Naive thymus-derived CD4-positive, alpha-beta T cell (primary cell): ENCODE measurements at places on chromosomes 13 and 19.
A peak's percentile ranks its signal among the peaks of the same experiment; 100 is the strongest.

DNA sequence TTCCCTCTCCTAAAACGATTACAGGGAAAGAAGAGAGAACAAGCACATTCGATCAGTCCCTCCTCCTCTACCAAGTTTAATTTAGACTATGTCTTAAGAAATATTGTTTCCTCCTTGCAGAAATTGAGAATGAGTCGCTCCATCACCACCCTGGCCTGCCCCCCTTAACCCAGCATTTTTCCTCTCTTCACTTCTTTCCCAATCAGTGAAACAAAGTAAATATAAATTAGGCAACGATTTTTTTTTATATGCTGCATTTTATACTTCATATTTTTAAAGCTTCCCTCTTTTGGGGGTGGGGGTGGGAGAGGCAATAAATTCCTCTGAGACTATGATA lies 300.0 kb downstream of the SPRY2 start:
- no peak for DNase-seq

GRCh38 chr19:55520691-55521292 lies 16.1 kb downstream of the SBK2 start:
- DNase-seq = no peak

- no peak for DNase-seq
Measured at GRCh38 chr19:14699641-14700040, 9.8 kb downstream of the ZNF333 start.

DNA sequence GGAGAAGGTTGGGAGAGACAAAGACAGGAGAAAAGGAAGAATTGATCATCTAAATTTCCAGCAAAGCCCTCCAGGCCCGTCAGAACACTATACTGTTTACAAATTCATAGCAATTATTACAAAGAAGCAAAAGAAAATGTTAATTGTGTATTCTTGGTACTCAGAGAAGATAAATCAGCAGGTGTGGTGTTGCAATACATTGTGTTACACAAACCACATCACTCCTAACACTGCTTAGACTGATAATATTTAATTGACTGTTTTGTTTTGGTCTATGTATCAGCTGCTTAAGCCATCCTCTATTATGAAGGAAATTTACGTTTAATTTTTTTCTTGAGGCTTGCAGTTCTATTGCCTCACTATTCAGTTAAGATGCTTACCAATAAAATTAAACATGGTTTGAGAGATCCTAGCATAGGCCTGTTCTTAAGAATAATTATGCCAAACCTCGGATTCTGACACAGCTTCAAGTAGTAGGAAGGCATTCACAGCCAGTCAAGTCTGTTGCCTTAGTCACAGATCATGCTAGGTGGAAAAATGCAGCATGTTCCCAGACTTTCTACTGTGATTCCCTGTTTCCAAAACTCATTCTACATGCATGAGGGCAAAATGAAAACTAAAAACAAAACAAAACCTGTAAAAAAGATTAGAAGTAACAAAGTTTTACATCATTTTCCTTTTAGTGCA lies 129.2 kb downstream of the TBC1D4 start:
- DNase-seq = no peak

- no peak for DNase-seq
Measured at GRCh38 chr13:80721689-80722088, 380.8 kb upstream of the SPRY2 start.

DNA sequence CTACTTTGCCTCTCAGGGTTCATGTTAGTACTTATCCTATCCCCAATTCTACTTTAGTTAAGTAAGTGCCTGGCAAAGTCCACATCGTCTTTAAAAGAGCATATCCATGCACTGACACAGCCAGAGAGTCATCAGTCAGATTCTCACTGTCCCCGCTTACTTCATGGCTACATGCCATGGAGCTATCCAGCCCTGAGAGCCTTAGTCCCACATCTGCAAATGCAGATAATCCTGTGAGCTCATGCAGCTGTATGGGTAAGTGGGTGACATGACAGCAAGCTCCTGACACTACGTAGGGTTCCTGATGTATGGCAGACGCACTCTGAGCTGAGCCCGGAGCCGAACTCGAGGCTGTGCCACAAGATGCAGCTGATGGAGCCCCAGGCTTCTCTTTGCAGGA lies 661.5 kb downstream of the LIG4 start:
- no peak for DNase-seq

GRCh38 chr13:95643936-95644598 lies 439 bp downstream of the DZIP1 start:
- DNase-seq = no peak

- peak; percentile 61 for DNase-seq
Measured at GRCh38 chr19:8515317-8515716, 1.4 kb upstream of the ZNF414 start.

DNA sequence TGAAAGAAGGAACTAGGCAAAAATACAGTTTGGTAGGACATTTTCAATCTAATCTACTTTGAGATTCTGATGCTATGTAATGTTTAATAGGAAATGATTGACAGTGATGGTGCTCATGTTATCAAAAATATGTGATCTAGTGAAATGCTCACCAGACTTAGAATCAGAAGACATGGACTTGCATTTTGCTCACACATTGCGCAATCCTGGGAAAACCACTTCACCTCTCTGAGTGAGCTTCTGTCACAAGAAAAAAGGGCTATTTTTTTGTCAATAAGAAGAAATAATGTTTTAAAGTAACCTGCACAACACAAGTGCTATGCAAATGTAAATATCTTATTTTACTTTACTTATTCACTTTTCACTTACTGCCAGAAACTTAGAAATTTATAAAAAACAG lies 380.9 kb upstream of the HTR2A start:
- DNase-seq = no peak

- DNase-seq = no peak
Measured at GRCh38 chr13:101416181-101417042, at the start of gene NALCN. Gene NALCN, minus strand, starts transcription at chr13:101416508. Its CDS starts 17,382 bp downstream, at chr13:101399126.

DNA sequence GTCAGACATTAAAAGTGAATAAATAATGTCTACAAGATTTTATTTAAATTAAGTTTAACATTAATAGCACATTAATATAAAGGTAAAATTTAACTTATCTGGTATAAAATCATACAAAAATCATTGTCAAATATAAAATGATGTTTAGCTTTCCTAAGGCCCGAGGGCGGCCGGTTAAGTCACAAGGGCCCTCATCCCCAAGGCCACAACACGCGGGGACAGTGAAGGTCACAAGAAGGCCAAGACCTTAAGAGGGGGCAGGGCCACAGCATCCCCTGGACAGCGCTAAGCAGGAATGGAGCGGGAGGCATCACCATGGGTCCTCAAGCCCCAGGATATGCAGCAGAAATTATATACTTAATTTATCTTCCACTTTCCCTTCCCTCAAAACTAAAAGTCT lies 62.7 kb upstream of the ZNF85 start:
- no peak for DNase-seq

GRCh38 chr13:31236211-31236786 lies 36.5 kb downstream of the B3GLCT start:
- peak; percentile 9 for DNase-seq

DNA sequence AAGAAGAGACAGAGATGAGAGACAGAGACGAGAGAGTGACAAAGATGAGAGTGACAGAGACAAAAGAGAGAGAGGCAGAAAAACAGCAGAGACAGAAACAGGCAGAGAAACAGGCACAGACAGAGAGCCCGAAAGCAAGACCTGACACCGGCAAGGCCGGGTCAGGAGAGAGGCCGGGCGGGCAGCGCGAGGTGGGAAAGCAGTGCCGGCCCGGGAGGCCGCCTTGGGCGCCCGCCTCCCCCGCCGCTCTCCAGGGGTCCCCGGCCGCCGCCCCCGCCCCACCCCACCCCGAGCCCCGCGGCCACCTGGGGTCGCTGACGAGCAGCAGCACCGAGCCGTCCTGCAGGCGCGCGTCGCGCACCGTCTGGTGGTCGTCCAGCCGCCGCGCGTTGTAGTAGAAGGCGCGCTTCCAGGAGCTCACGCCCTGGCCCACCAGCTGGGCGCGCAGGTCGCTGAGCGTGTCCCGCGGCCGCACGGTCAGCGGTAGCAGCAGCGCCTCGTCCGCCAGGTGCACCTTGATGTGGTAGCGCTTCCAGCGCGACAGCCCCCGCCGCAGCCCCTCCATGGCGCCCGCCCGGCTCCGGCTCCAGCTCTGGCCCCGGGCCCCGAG lies at the start of gene TINCR:
TINCR (minus strand) TSS at position 594 of the 610 bp plus-strand sequence.
- DNase-seq = no peak

GRCh38 chr19:12886651-12886968 lies 391 bp downstream of the KLF1 start:
- no peak for DNase-seq

- no peak for DNase-seq
Measured at GRCh38 chr19:35049456-35049855, 7.9 kb downstream of the HPN start.

DNA sequence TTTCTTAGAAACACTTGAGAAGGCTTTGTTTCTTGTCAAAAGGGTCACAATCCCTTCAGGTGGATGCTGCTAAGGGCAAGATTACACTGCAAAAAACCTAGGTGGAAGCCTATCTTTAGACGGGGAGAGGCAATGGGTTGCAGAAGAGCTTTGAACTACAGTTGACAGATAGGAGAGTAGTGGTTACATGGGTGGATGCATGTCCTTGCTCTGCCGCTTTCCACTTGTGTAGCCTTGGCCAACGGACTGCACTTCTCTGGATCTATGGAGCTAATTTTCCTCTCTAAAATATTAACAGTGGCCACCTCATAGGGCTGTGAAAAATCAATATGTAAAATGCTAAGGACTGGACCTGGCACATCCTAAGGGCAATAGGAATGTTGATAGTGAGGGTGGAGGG lies 980 bp downstream of the BCKDHA start:
- DNase-seq = no peak

- DNase-seq = no peak
Measured at GRCh38 chr13:21025539-21025938, 35.8 kb downstream of the LATS2 start.

DNA sequence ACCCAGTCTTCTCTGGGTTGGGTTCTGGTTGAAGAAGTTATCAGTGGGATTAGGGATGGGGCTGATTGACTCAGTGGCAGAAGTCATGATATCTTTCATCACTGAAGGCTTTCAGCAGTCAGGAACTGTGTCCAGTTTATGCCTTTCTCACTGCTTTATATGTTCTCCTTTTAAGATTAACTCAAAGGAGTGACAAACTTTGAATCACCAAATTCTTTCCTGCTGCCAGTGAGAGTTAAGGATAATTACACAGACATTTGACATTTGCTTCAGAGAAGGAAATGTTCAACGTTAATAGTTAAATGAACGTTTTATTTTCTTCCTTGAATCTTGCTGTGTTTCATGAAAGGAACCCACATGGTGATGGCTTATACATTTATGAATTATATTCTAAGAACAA lies 41.0 kb upstream of the CNMD start:
- DNase-seq = no peak

- DNase-seq = no peak
Measured at GRCh38 chr13:96403651-96404050, 313.7 kb downstream of the HS6ST3 start.

DNA sequence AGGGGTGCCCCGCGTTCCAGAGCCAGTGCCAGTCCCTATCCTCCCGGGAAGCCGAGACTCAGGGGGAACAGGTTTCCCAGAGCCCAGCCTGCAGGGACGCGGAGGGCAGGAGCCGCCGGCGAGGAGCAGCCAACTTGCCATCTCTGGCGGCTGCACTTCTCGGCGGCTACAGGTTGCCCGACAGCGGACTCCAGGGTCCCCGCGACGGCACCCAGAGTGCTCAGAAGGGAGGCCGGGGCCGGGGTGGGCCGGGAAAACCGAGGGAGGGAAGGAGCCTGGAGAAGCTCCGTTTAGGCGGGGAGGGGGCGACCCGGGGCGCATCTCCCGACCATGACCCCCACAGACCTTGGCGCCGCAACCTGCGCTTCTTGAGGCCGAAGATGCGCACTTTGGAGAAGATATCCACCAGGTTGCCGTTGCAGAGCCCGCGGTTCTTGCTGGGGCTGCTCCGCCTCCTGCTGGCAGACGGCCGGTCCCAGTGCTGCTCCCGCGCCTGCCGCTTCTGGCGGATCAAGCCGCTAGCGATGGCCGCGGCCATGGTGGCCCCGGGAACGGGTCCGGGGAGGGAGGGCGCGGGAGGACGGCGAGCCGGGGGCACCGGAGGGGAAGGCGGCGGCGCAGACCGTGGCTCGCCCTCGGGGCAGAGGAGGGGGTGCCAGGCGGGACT lies 463.8 kb downstream of the ITGBL1 start:
- no peak for DNase-seq

DNA sequence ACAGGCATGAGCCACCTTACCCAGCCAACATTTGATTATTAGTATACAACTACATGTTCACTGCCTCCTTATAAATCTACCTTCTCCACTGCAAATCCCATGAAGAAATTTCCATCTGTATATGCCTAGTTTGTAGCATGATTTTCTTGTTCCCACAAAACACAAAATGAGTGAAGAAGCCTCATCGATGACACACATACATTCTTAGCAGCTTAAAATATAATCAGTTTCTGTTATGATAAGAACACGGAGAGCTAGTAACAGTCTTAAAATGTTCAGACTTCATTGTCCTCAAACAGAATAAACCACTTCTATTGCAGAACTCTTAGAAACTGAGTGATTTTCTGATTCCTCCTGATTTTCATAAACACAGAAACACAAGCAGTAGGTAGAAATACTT lies 740.5 kb downstream of the PCDH9 start:
- DNase-seq = no peak

DNA sequence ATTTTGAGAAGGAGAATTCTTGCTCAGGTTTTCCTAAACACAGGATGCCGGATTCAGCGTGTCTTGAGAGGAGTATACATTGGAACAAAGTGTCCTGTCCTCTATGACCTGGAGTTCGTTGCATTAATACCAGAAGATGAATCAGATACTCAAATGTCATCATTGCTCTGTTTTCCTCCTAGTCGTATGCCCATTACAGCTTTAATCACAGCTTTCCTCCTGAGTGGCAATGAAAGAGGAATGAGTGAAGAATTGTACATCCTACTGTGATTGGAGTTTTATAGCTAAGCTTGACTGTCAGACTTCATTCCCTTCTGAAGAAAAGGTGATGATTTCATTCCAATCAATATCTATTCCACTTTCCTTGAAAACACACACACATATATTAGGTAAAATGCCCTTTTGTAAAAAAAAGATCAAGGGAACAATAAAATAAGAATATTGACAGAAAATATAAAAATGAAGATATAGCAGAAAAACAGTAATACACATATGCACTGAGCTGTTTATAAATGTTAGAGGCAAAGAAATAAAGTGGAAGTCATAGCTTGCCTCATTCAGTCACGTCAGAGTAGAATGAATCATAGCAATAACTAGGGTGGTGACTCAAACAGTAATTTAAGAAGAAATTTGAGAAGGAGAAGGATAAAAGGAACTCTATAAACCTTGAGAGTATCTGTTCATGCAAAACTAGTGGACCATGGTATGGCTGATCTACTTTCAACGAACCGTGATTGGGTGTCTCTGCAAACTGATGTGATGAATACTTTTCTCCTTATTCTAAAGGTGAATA lies 501.5 kb downstream of the SUCLA2 start:
- no peak for DNase-seq

GRCh38 chr13:22107549-22107948 lies 436.7 kb downstream of the FGF9 start:
- DNase-seq = no peak

- no peak for DNase-seq
Measured at GRCh38 chr19:51926426-51926783, 867 bp upstream of the ZNF613 start.

GRCh38 chr13:104372095-104372655 lies 1306.0 kb upstream of the SLC10A2 start:
- DNase-seq = no peak
